ENCODE measurements at places on chromosomes 4 and X.

GRCh38 chrX:149830192-149830873, 48.6 kb downstream of the MAGEA9 start:
- peak; percentile 80 for DNase-seq

GRCh38 chr4:32087211-32087610, 1367.0 kb downstream of the PCDH7 start:
- no peak for DNase-seq

DNA sequence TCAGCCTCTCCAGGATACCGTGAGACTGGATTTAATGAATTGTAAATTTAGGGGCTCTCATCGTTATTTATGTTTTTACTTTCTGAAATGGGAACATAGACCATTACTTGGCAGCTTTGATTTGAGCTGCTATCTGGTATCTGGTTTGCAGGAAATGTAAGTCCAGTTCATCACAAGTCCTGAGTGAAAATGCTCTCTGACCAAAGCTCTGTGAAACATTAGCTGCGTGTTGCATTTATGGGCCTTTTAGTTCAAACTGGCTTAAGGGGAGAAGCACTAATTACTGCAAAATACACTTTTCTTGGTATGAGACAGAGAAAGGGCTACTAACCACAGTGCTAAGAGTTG, 420 bp downstream of the CC2D2A start:
- no peak for DNase-seq

DNA sequence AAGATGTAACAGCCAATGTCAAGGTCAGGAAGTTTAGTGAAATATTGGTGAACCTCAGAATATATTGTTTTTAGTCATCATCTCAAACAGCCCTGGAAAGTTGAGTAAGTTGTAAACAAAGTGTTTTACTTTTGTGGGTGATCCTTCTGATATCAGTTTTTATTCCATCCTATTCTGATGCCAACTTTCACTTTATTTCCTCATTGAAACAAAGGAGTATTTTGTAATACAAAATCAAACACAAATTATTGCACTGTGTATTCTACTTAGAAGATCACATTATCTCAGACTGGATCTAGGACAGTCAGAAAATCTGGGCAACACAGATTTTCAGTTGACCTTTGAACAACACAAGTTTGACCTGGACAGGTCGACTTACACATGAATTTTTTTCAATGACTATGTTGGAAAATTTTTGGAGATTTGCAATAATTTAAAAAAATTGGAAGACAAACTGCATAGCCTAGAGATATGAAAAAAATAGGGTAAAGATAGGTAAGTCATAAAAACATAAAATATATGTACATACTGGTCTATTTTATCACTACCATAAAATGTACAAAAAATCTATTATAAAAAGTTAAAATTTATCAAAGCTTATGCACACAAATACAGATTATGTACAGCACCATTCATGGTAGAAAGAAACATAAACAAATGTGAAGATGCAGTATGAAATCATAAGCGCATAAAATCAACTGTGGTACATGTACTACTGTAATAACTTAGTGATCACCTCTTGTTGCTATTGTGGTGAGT, 709.1 kb upstream of the FAM241A start:
- no peak for DNase-seq

DNA sequence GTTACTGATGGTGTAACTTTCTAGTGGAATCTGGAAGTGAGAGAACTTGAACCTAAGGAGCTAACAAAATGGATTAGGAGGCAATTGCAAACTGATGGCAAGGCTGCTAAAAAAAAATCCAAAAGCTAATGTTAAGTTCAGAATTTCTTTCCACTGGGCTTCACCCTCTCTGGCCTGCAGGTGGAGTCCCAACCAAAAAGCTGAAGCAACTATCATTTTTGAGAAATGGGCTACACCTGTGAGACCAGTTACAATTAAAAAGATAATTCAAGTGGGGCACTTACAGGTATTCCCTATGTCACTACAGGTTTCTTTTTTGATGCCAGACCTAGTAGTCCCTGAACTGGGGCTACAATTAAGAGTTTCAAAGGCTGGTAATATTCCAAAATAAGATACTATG, 142.1 kb upstream of the FTHL17 start:
- DNase-seq = no peak

DNA sequence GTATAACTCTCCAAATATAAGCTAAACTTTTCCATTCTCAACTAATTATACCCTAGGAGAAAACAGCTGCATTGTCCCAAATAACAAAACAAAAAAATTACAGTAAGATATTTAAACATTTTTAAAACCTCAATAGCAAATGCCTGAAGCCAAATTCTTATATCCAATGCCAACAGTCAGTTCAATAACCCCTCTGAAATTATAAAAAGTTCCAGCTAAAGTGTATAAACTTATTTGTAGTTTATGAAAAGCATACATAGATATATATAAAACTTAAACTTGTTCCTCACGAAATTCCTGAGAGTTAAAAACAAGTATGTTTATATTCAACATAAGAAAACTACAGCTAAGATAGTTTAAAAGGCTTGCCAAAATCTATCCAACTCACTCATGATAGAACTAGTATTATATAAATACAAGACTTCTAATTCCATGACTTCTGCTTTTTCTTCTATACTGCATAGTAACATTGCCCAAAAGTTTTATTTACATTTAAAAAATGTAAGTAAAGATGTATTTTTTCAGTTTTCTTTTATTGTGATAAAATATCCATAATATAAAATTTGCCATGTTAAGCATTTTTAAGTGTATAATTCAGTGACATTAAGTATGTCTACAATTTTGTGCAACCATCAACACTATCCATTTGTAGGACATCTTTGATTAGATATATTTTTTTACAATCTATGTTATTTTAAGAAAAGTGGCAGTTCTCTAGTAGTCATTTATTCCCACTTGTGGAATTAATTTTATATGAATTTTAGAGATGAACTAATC, 72.8 kb downstream of the PPA2 start:
- DNase-seq = no peak

GRCh38 chr4:16597845-16598596, 300.4 kb downstream of the LDB2 start:
- peak; percentile 60 for DNase-seq

- no peak for DNase-seq
These were observed 88.5 kb upstream of the TSPAN5 start for GRCh38 chr4:98746936-98747335.

- DNase-seq = no peak
These were observed 139.9 kb upstream of the ETNPPL start for GRCh38 chr4:108902769-108903168.

DNA sequence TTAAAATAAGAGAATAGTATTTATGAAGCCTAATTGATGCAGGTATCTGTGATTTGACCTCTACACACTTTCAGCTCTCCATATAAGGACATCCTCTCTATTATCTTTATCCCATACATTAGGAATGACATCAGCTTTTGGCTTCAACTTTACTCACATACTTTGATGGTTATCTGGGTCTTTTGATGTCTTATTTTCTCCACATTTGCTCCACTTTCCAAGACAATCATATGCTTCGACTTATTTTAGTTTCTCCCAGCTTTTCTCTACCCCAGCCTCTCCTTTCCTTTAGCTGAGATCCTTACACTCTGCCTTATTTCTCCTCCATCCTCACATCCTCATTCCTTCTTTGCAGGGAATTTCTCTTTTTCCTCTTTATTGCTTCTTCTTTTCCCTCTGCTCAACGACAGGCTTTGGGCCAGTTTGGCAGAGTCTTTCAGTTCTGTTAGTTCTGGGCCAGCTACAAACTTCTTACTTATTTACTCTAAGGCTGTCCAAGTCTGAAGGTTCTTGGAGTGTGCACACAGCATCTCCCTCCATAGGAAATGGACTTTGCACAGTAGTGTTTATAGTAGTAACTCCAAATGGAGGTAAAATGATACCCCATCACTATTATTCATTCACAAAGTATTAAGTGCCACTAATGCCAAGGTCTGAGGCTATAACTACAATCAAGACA, 50.5 kb downstream of the SLC4A4 start:
- DNase-seq = no peak

DNA sequence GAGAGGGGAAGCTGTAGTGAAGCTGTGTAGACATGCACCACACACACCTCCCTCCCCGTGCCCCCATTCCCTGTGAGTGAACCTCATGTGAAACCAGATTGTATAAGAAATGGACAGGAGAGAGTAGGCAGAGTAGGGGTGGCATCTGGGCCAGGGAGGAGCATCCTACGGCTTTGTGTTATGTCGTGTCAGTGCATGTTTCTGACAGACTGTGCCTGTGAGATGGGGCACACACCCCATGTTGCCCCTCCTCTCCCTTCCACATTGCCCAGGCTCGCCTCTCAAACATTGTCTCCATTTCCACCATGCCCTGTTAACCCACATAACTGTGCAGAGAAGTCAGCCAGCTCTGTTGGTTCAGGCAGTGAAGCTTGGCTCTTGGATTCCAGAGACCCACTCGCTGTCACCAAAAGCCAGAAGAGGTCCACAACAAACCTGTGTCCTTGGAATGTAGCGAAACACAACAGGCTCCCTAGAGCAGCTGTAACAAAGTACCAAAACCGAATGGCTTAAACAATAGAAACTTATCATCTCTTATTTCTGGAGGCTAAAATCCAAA, 56.1 kb downstream of the SLC9A6 start:
- DNase-seq = no peak

GRCh38 chrX:70255452-70255851, 4.6 kb downstream of the P2RY4 start:
- no peak for DNase-seq

DNA sequence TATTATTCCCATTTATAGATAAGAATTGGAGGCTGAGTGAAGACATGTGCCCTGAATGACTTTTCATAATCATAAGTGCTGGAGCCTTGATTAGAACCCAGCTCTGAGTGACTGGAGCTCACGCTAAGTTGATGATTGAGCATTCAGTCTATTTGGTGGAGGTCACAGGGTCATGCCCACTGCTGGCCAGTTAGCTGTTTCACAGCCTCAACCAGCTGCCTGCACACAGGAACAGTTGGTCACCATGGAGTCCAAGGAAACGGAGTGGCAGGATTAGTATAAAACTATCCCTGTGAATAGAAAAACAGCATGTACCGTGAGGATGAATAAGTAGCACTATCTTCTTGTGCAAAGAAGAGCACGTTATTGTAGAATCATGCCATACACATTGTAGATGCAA, 1.0 kb upstream of the C4orf54 start:
- DNase-seq = no peak

DNA sequence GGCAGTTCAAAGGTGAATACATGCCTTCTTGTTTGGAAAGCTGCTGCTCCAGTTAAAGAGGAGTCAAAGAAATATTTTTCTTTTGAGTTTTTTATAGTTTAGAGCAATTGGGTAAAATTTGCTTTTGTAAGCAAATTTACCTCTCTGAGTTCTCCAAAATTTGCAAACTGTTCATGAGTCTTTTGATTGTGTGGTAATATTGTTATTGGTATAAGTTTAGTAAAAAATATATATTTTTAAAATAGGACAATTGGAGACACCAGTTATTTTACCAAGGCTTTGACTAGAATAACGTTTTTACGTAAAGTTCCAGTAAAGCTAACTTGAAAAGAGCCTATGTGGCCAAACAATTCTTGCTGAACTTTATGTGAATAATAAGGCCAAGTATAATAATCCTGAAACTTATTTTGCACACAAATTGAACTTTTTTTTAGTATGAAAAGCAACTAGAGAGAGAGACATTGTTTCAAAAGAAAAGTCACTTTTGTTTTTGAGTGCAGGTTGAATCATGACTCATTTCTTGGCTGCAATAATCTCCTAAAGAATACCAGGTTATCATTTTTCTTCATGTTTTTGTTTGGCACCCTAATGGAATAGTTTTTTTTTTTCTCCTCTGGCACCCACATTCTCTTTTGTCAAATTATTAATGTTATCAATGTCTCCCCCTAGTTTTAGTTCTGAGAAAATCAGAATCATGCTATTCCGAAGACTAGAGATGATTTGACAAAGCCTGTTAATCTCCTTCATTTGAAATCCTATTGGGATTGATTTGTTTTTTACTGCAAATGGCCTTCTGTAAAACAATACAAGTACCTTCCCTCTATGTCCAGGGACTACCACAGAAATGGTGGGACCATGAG, 57.1 kb downstream of the UGT2B10 start:
- DNase-seq = no peak

DNA sequence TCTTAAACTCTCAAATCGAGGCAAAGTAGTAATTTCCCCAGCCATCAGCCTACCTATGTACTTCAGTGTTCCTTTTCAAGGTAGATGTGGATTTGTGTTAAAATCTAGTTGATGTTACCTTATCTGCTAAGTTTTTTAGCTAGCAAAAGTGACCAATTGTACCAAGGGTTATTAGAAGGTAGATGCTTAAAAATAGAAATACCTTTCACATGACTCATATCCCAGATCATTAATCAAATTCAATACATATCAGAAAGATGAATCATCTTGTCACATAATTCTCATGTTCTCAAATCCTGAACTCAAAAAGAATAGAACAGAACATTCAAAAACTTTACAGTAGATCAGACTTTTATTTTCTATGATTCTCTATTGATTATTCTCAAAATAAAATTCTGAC, 3.5 kb downstream of the ENAM start:
- DNase-seq = no peak

GRCh38 chrX:107742700-107743191, 32.8 kb downstream of the TSC22D3 start:
- DNase-seq = no peak

- no peak for DNase-seq
These were observed 69.1 kb upstream of the PLAC1 start for GRCh38 chrX:134727363-134727762.

DNA sequence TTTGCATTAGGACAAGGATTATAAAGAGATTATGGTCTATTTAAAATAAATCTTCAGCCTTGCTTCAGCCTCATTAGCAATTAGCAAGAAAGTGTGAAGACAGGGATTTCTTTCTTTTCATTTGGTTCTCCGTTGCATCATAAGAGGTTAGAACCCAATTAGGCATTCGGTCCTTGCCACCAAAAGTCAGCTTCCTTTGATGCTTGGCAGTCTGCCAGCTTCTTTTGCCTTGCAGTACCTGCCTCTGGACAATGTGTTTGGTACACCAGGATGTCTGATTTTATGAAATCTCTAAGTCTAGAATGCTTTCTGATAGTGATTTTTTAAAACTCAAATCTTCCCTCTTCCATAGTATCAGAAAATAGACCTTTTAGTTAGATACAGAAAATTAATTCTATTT, 12.4 kb downstream of the SMIM20 start:
- no peak for DNase-seq

- DNase-seq = no peak
These were observed 221.8 kb upstream of the KCNIP4 start for GRCh38 chr4:22170353-22170752.

GRCh38 chr4:118742050-118742449, 56.9 kb downstream of the METTL14 start:
- no peak for DNase-seq

GRCh38 chr4:80926446-80926845, 104.1 kb upstream of the BMP3 start:
- DNase-seq = no peak
